ENCODE measurements at places on chromosomes 11 and 22.
A peak's percentile ranks its signal among the peaks of the same experiment; 100 is the strongest.

DNA sequence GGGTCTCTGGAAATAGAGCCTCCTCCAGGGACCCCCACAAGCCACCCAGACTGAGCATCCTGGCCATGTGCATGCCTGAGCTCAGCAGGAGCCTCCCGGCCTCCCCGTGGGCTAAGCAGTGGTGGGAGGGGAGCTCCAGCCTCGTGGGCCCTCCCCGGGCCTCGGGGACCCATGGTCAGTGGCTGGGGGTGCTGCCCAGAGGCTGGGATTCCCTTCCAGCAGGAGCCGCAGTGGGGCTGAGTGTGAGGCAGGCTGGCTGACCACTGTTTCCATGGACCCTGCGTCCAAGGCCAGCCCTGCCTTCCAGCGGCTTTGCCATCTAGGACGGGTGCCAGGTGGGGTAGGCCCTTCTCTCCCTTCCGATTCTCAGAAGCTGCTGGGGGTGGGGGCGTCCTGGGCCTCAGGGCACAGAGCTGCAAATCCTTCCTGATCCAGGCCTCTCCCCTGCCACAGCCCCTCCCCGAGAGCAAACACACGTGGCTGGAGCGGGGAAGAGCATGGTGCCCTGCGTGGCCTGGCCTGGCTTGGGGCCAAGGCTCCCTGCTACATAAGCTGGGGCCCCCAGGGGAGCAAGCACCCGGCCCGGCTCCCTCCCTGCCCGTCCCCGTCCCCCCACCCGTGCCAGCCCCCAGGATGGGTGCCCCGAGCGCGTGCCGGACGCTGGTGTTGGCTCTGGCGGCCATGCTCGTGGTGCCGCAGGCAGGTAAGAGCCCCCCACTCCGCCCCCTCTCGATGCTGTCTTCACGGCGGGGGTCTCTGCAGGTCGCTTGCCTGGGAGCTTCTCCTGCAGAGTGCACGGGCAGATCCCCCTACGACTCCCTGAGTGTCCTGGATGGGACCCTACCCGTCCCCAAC is at the start of gene MUC5B:
Gene MUC5B (plus strand): TSS at position 576 of the 855 bp plus-strand sequence. CDS start 58 bp downstream, at position 634.
- no peak for DNase-seq

DNA sequence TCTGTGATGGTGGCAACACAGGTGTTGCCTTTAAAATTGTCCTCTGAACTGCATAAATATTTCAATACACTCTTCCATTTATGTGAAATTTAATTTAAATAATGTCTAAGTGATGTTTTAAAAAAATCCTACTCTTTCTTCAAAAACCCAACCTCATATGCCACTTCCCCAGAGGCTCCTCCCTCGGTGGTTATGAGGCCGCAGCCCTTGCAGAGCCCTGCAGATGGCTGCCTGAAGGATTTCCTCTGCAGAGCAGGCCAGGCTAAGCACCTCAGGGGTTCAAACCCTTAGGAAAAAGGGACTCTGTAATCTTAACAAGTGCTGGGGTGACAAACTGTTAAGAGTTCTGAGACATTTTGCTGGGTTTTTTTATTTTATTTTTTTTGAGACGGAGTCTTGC is 25.2 kb downstream of the MORC2 start:
- DNase-seq: peak; percentile 39

- no peak for DNase-seq
These were observed 72.8 kb upstream of the CSNK2A3 start for GRCh38 chr11:11425806-11426205.

DNA sequence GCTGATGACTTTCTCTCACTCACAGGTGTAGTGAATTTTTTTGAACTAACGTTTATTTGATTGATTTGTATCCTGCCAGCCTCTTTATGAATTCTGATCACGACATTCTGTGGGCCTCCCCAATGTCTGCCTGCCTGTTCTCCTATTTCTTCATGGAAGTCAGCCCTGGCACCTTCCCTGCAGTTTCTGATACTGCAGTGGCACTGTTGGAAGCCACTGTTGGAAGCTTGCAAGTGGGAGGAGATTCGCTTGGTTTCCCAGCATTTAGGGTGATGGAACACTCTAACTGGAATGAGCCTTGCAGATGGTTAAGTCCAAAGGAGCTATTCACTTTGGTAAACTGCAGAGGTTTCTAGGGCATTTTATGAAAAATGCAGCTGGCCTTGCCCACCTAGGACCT is 1.3 kb upstream of the THY1 start:
- no peak for DNase-seq

DNA sequence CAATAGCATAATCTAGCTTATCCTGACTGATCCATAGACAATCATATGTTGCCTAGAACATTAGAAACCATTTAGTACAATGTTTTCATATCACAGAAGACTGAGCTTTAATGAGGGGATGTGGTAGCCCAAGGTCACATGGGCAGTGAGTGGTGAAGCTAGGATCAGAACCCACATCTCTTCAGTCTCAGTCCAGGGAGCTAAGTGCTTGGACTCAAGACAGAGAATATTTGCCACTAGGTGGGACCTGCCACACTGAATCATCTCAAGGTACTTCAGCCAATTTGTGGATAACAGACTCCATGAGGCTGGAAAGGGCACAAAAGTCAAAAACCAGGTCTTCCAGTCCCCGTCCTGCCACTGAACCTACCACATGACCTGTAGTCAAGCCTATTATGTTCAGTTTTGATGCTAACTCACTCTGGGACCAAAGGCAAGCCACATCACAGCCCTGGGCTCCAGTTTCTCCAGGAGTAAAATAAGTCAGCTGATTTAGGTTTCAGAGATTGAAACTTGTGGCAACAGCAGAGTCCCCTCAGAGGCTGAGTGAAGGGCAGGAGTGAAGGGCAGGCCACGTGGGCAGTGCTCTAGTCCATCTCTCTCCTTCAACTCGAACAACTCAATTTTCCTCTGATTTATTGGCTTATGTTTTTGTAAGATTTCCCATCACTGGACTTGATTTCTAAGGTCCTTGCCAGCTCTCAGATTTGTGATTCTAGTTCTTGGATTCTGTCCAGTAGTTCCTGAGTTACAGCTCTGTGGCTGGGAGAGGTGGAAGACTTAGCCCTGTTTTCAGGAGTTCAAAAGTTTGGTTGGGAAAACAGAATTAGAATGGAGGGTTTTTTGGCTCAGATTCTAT is 84.6 kb upstream of the PHOX2A start:
- DNase-seq: no peak

All from stimulated activated naive CD8-positive, alpha-beta T cell treated with anti-CD3 and anti-CD28 coated beads, Interleukin-15, amount 100 ng/mL, for 72 hours (primary cell).